ENCODE measurements at places on chromosomes 7 and 10.
A peak's percentile ranks its signal among the peaks of the same experiment; 100 is the strongest.

DNA sequence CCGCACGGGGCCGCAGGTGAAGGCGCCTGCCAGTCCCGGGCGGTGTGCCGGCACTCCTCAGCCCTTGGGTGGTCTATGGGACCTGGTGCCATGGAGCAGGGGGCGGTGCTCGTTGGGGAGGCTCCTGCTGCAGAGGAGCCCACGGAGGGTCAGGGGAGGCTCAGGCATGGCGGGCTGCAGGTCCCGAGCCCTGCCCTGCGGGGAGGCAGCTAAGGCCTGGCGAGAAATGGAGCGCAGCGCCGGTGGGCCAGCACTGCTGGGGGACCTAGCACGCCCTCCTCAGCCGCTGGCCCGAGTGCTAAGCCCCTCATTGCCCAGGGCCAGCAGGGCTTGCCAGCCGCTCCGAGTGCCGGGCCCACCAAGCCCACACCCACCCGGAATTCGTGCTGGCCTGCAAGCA lies 18.9 kb downstream of the AKR1E2 start:
- no peak for DNase-seq

DNA sequence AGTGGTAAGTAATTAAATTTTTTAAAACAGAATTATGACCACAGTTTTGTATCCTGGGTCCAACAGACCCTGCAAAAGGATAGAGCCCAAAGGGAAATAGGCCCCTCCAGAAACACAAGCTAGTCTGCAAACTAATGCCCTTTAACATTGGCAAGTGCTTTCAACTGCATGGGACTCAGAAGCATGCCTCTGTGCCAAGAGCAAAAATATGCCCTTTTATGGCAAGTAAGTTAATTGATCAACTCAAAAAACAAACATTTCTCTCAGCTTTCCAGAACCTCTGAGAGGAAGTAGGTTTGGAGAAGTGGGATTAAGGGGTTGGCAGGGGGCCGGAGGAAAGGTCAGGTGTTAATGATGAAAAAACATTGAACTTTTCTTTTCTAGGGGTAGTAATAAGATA lies 186.6 kb upstream of the PRSS1 start:
- DNase-seq = peak; percentile 50

DNA sequence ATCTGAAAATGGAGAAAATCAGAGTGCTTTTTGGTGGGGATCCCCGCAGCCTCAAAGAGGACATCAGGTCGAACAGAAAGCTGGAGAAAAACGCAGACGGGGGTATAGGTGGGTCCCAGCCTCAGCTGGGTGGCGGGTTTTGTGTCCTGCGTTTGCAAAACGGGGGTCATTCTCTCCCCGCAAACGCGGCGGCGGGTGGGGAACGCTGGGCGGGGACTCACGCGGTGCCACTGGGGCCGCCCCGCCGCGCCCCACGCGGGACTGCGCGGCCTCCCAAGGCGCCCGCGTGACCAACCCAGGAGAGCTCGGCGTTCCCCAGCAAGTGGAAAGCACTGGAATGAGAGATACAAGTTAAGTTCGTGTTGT lies 806 bp upstream of the VIPR2 start:
- no peak for DNase-seq

DNA sequence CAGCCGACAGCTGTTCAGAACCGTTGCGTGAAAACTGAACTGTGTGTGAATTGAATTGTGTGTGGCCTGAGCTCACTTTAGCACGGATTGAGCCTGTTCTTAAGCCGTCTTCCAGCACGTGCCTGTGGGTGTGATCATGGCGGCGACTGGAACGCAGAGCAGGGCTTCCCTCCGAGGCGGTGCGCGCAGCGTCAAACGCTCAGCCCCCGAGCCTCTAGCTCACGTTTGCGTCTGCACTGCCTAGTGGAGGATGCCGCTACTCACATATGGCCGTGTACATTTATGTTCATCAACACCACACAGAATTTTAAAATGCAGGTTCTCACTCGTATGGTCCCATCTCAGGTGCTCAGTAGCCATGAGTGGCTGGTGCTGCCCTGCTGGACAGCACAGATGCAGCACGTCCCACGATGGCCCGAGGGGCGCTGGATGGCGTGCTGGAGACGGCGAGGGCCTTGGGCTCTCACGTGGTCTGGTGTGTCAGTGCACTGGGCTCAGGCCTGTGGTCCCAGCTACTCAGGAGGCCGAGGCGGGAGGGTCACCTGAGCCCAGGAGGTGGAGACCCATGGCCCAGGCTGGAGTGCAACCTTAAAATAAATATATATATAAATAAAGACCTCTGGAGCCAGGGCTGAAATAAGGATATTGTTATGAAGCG lies 22.0 kb downstream of the SUN1 start:
- DNase-seq = no peak
